ENCODE measurements at places on chromosomes 5 and 9.

DNA sequence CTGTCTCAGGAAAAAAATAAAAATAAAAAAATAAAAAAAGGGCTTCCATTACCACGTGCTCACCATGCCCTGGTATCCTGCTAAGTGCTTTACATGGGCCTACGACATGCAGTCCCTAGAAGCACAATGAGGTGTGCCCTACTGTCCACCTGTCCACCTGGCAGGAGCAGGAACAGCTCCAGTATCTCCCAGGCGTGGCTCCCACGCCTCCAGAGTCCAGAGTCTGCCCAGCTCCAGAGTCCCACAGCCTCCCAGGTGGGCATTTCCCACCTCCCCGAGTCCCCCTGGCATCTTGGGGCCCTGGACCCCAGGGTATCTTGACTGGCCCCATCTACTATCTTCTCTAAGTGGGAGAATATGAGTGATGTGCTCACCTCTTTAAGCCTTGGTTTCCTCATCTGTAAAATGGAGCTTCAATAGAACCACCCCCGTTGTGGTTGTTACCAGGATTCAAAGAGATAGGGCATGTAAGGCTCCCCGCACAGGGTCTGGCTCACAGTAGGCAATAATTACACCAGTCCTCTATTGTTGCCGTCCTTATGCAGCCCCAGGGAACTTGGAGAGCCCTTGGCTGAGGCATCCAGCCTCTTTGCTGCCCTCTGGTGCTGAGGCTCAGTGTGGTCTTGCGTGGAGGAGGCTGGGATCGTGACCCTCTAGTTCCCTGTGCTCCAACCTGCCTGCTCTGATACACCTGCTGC lies 8.9 kb downstream of the CXCL14 start:
- no peak for DNase-seq

DNA sequence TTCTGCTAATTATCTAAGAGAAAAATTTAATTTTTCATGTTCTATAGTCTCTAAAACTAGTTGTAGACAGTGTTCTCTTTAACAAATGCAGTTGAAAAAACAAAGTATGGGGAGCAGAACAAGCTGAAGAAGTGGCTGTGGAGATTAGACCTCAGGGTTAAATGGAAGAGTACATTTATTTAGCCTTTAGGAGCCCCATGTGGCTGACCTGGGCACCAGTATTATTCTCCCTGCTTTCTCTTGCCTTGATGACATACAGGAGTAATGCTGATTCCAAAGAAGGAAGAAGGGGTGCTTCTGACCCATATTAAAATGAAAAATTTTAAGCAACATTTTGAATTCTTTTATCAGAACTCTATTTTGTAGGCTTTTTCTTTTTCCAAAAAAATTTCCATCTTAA lies 312.3 kb upstream of the RIOK2 start:
- DNase-seq: no peak

DNA sequence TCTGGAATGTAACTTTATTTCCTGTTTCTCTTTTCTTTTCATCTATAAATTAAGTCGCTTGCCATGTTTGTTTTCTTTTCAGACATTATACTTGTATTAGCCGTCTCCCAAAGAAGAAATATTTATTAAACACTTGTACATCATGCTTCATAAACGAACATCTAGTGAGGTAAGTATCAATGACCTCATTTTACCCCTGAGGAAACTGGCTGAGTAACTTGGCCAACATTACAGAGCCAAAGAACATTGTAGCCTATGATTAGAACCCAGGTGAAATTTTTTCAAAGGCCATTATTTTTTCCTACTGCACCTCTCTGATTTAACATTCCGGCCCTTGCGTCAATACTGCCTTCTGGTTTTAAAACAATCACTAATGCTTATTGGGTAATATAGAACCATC lies 4.2 kb downstream of the FREM1 start:
- DNase-seq: no peak

DNA sequence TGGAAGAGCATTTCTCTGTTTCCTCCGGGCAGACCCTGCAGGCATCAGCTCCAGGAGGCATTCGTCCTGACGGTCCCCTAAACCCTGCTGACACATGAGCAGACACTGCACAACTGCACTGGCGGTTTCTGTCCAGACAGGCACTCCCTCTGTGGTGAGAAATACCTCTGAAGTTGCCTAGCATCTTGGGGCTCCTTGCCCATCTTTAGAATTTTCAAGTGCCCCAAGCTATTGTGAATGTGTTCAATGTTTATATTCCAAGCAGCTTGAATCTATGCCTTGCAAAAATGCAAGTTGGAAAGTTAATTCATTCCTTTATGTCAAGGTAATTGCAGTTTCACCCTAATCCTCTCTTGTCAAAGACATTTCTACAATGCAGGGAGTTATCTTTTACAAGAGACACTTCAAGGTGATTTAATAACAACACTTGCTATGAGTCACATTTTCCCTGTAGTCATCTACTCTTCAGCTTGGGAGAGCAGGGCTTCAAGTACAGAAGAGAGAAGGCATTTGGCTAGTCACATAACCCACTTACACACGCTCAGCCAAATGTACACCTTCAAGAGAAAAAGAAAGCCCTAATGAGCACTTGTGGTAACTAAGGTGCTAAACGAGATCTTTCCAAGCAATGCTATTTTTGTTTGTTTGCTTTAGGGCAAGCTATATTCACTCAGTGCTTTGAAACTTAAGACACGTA lies 302.5 kb downstream of the MLLT3 start:
- DNase-seq: no peak

- DNase-seq: no peak
Observed at GRCh38 chr9:92059661-92060060, 55.6 kb downstream of the SPTLC1 start.

Measured in D721Med (cell line).